Stimulated activated naive CD8-positive, alpha-beta T cell treated with anti-CD3 and anti-CD28 coated beads, Interleukin-15, amount 100 ng/mL, for 72 hours (primary cell): ENCODE measurements at places on chromosomes 3 and 15.

DNA sequence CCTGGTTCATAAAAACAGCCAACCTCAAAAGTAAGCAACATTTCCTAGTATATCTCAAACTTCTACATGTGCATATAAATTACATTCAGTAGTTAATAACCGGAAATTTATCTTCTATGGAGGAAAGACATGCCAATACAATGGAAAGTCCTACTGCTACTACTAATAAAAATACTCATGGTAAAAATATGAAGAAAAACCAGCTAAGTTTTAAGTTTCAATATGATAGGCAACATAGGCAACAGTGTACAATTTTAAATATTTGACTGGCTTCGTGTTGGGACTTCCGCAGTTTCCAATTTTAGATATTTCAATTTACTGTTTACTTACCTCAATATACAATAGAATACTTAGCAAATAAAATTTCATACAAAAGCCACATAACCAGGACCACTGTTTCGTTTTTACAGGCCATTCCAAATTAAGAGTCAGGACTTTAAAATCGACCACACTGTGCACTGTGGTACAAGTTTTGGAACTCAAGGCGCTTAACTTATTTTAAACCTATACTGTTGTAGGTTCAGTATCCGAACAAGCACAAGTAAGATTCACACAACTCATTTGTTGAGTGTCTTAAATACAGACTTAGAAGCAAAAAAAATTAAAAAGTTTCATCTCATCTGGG is 2.9 kb downstream of the NAA50 start:
- DNase-seq = no peak

GRCh38 chr15:63166219-63166618 is 8.9 kb upstream of the RPS27L start:
- no peak for DNase-seq

DNA sequence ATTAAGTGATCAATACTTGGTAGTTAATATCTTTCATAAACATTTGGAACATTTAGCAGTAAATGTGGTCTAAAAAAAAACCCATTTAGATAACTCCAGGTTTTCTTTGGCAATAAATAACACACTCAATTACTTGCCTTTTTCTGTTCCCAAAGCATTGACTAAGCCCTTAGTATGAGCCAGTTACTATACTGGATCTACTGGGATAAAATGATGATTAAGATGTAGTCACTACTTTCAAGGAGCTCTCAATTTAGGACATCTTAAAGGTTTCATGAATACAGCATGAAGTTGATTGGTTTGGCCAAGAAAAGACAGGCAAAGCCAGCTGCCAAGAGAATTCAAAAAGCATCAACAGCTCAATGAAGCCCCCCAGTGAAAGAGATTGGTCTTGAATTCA is 250.9 kb downstream of the EPHA3 start:
- DNase-seq = no peak

DNA sequence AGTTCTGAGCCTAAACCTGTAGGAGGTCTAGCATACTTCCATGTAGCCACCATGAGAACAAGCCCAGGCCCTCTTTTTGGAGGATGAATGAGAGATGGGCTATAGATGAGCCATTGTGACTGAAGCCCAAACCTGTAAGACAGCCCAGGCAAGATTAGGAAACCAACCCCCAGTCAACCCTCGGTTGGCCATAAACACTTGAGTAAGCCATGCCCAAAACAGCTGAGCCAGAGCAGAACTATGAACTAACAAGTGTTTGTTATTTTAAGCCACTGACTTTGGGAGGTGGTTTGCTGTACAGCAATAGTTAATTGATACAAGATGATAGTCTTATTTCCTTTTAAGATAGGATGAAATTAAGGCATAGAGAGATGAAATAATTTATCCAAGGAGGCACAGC is 12.4 kb upstream of the CPNE4 start:
- DNase-seq = no peak

DNA sequence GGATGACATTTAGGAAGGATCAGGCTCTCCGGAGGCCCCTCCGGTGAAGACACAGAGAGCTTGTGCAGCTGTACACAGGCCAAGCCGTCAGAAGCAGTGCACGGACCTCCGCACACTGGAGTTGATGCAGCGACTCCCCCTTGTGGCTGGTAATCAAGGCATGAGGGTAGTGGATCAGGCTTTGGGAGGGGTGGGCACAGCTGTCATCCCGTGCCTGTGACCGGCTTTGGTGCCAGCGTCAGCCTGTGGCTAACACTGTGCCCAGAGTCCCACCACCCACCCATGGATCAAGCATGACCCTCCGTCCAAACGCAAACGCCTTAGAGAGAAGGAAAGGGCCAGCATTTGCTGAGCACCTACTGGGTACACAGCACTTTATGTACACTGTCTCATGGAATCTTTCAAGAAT is 8.2 kb upstream of the GRIP2 start:
- DNase-seq = peak; percentile 31
